Erythroblast (primary cell): ENCODE measurements at places on chromosomes 12 and 14.

DNA sequence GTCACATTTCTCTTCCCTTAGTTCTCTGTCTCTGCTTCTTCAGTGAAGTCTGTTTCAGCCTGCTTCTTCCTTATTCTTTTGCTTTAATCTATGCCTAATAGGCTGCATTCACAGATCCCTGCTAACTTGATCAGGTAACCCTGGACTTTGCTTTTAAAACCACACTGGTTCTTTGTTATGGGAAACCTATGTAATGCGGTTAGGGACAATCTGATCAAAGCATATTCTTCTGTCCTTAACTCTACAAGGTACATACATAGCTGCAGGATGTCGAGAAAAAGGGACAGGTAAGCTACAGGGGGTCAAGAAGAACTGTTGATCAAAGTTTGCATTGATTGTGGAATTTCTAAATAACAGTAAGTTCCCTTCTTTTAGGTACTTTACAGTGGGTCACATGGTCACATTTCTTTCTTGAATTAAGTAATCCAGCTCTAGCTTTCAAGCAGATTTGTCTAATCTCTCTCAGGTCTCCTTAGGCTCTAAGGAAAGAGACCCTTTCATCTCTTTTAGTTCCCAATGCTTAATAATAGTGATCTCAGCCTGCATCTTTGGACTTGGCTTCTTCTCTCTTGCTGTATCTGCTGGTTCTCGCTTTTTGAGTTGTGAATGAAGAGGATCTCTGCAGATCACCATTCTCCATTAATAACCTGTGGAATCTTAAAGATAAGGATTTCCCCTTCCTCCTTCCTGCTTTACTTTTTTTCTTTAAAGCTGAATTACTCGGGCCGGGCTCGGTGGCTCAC, 3.8 kb downstream of the COPZ1 start:
- no peak for DNase-seq

DNA sequence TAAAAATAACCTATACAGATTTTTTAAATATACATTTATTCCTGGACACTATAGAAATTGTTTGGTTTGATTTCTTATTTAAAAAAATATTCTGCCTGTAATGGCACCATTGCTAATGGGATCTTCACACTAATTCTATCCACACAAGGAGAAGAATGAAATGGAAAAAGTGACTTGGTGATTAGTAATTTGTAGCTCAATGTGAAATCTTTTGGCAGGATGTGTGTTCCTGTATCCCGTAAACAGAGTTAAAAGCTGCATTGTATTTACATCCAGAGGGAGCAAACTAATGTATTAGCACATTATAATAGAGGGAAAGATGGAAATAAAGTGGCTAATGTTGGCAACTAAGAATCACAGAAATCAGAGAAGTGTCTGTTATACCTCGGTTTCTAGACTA, 1455.3 kb upstream of the FLRT2 start:
- DNase-seq, result no peak

DNA sequence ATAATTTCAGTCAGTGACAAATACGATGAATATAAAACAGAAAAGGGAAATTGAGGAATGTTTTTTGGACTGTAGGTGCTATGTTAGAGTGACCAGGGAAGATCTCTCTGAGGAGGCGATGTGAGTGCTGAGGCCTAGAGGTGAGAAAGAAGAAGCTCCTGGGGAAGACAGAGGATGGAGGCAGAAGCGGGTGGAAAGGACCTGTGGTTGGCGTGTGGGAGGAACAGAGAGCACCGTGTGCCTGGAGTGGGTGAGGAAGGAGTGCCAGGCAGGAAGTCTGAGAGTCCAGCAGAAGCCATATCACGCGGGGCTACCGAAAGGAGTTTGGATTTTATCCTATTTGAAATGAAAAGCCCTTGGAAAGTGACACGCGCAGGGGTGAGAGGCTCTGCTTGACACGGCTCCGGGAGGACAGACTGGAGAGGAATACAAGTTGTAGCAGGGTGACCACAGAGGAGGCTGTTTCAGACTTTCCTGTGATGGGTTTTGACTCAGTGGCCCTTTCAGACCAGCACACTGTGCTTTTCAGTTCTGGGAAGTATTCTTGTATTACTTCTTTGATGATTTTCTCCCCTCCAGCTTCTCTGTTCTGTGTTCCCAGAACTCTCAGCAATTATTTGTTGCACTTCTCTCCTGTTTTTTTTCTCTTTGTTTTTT, 96.9 kb downstream of the VRK1 start:
- no peak for DNase-seq

GRCh38 chr14:54789781-54790480, 112.7 kb downstream of the GCH1 start:
- DNase-seq, result no peak

DNA sequence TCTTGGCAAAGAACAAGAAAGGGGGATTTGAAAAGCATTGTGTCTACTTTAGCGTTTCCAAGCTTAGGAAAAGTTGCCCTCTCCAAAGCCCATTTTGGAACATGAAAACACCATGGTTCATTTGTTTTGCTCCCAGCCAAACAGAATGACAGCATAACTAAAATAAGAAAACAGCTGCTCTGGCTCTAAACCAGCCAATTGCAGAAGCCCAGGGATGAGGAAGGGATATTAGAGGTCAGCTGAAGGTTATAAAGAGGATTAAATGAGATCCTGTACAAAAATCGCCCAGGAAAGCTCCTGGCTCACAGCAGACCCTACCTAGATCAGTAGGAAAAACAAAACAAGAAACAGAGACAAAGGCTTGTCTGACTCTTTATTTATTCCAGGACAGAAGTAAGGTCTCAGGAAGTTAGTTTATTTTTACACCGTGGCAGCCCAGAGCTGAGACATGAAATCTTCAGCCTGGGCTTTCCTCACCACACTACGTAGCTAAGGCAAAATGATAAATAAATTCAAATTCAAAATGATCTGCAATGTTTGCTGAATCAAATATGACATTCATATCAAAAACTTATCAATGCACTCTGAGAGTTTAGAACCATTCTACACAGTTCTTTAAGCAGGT, 25.9 kb downstream of the SPX start:
- no peak for DNase-seq

- peak; percentile 61 for DNase-seq
Observed at GRCh38 chr12:63319386-63319785, 168.4 kb upstream of the AVPR1A start.

DNA sequence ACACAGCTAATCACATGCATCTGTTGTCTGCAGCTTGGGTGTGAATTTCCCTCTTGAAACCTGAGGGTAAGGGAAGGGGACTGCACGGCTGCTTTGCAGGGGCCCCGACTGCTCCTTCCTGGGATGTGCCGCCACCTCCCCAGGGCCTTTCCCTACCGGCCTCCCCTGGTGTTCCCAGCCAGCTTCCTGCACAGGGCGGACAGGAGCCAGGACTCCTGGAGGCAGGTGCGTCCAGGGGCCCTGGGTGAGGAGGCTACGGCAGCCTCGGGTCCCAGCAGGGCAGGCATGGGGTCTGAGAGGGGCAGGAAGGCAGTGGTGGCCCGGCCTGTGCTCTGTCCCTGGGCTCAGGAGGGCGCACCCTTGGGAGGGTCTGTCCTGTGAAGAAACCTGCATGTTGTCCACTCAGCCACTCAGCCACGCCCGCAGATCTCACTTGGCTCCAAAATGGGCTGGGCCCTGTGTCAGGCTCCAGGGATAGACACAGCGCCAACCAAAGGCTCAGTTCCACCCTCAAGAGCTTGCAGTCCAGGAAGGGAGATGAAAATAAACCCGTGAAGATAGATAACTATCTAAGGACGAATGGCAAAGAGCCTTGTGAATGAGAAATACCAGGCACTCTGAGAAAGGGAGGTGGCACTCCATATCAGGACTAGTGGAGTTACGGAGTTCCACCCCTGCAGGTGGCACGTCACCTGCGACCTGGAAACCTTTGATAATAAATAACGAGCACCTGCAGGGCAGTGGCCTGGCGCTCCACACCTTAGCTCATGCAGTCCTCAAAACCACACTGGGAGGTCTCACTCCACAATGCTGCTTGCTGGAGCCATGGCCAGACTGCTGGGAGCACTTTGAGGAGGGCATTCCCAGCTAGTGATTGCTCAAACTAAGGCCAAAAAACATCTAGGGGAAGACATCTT, 427.4 kb downstream of the AACS start:
- DNase-seq, result no peak

GRCh38 chr14:94775871-94776210, 5.9 kb upstream of the GSC start:
- no peak for DNase-seq

DNA sequence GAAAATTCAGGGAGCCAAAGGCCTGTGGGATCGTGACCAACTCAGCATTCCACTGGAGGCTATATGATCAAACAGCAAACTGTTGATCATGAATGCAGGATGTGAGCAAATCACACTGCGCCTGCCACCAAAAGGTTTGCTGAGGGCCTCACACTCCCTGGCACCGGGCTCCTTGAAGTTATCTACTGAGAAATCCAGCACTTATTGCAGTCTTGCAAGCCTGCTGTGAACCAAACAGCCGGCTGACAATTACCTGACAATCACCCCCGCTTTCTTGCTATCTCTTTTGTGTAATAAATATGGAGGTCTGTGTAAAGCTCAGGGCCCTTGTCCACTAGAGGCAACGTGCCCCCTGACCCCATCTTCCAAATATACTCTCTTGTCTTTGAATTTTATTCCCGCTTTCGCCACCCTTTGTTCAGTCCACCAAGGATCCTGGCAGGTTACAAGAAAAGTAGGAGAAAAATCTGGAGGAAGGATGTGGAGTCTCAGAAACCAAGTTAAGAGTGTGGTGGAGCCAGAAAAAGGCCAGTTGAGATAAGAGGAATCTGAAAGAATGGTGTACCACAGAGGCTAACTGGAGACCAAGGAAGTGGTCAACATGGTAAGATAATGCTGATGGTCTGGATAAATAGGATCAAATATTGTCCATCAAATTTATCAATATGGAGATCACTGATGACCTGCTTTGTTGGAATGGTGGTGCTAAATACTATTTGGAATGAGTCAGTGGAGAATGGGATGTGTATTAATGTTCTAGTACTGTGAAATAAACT, 229.2 kb downstream of the ALX1 start:
- DNase-seq, result no peak

DNA sequence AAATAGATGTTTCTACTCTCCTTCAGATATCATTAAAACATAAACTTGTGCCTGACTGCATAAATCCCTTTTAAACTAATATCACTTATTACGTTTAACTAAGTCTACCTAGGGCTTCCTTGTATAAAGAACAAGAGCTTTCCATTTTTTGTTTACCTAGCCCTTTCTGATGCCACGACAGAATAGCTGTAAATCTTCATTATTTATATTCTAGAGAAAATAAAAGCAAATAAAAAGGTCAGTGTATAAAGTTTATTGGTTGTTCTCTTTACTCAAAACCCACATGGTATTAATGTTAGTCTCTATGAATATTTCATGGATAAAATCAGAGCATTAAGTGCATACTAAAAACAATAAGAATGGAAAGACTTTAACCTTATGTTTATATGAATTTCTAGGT, 269.1 kb downstream of the NAV3 start:
- DNase-seq, result no peak

- DNase-seq, result no peak
Observed at GRCh38 chr12:53695152-53696145, 19.6 kb upstream of the ATP5MC2 start.

DNA sequence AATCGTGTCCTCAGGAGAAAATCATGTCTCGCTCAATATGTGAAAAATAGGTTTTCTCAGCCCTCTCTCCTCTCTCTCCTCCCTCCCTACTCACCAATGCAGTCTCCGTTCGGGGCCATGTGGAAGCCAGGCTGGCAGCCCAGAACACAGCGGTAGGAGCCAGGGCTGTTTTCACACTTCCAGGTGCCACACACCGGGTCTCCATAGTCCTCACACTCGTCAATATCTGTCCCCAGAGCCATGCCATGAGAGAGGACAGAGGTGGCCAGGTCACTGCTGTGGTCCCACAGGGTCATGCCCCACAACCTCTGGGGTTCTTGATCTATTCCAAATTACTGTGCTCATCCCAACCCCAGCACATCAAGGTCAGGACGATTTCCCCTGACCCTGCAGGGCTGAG, 13.5 kb downstream of the ISCA2 start:
- no peak for DNase-seq

- no peak for DNase-seq
Observed at GRCh38 chr12:58238411-58238810, 297.0 kb downstream of the ATP23 start.

GRCh38 chr14:104708606-104709268, 15.3 kb upstream of the ADSS1 start:
- peak; percentile 52 for DNase-seq

DNA sequence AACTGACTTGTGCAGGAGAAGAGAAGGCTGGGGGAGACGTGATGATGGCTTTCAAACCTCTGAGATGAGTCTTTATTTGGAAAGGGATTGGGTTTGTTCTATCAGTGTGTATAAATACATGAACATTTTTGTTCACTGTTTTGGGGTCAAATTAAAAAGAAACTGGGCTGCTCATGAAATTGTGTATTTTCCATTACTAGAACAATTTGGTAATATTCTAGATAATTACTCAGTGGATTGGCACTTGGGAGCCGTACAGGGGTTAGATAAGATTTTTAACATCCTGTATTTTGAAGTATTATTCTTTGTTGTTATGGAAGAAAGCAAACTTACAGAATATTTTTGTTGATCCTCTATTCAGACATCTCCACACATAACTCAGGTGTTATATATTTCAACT, 340.6 kb downstream of the PRKD1 start:
- DNase-seq, result no peak

GRCh38 chr12:6869049-6870021, 2.0 kb downstream of the TPI1 start:
- DNase-seq, result peak; percentile 94

DNA sequence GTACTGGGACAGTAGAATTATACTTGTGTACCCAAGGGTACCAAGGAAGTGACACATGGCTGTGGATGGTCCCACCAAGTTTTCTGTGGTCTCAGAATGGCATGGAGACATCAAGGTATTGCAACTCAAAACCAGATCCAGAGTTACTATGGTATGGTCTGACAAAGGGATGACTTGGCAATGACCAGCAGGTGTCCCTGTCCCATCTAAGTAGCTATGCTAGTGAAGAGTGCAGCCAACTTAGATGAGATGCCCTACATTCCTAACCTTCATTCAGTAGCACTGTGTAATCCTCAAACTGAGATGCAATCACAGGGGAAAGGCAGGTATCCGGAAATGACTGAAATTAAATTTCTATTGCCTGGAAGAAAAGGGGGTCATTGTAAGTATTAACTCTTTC, 188.7 kb upstream of the TMEM260 start:
- DNase-seq, result no peak

DNA sequence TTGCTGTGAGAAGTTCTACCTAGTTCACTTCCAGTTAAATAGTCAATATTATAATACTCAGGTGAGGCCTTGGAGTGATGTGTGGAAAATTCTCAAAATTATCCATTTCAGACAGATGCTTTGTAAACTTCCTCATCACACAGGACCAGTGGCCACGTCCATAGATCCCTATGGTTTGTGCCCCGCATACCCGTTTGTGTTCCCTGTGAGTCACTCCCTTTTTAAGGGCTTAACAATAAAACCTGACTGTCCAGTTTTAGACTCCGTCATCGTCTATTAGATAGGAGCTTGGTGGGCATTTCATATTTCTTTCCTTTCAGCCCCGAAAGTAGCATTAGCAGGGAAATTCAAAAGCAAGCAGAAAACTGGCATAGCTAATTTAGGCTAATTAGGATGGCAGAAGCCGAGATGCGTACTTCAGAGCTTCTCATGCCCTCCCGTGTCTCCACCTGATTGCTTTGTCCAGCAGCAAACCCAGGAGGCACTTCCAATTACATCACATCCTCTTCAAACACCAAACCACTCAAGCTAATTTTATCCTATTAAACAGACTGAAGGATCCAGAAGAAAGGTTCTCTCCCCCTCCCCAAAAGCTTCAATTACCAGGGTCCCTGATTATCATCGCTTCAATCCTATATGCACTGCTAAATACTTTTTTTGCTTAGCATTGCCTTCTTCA, 186.6 kb upstream of the OTX2 start:
- no peak for DNase-seq
